Astrocyte (in vitro differentiated cells and primary cell): ENCODE measurements at places on chromosomes 16 and 17. TPM values are rescaled to one million over a fixed set of nuclear protein-coding genes. Genes with fewer than 3 reads are reported as not detected.
A peak's percentile ranks its signal among the peaks of the same experiment; 100 is the strongest.

IQCK gene
- 5.9 and 7.9 TPM in 2 replicates for total RNA-seq

CCL2 gene
- 44.1 and 54.2 TPM in 2 replicates for total RNA-seq

SDK2 gene
- total RNA-seq, result 11.2 and 12.4 TPM in 2 replicates

FAAP100 gene
- total RNA-seq, result 35.8 and 38.9 TPM in 2 replicates

DNA sequence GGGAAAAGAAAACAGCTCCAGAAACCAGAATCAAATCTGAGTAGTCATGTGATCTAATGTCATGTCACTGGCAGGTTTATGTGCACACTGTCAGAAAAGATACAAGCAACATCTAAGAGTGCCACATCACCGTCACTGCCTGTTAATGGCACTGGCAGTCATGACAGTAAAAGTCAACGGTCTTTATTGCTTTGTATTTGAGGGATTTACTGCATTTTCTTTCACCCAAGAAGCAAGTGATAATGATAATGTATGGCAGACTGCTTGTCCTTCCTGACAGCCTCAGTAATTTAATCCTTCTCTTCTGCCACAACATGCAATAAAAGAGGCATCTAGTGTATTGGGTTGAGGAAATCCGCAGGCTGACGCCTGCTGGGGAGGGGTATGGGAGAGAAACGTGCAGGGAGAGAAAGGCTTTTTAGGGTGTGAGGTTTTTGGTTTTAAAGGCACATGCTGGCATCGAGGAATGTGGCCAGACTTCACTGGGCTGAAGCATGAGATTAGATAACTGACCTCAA, 92.4 kb downstream of the RPGRIP1L start:
- H3K27me3 ChIP-seq, result no peaks in the 10 kb centered on the region
- H3K36me3 ChIP-seq, result peaks cover 3% of the 10 kb centered on the region
- H3K27ac ChIP-seq, result no peak overlapping the region
- no peak overlapping the region for H3K4me3 ChIP-seq
- no peaks in the 10 kb centered on the region for H3K4me1 ChIP-seq

- no peak overlapping the region for H3K4me3 ChIP-seq
- no peak for DNase-seq
- H3K4me1 ChIP-seq, result no peaks in the 10 kb centered on the region
Measured at GRCh38 chr17:67456103-67456502, 79.0 kb downstream of the PITPNC1 start.

DNA sequence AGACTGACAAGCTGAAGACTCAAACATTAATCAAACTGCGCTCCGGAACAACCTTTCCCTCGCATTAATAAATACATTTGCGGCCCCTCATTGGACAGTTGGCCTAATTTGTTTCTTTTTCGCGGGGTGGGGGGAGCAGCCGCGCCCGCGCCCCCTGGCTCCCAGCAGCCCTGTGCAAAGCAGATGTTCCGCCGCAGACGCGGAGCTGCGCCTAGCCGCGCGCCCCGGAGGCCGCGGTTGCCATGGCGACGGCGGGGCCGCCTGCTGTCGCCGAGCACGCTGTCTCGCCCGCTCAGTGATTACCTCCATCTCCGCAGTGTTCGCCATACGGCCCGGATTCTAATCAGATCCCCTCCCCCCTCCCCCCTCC, 25.5 kb downstream of the COPZ2 start:
- peaks cover 6% of the 10 kb centered on the region for H3K27me3 ChIP-seq
- peak overlapping the region; percentile 47 for H3K4me3 ChIP-seq
- no peak overlapping the region for H3K27ac ChIP-seq
- no peak for DNase-seq
- peaks cover 10% of the 10 kb centered on the region for H3K4me1 ChIP-seq
